ENCODE measurements at places on chromosomes 7 and 10. TPM values are rescaled to one million over a fixed set of nuclear protein-coding genes. Genes with fewer than 3 reads are reported as not detected.

The CREB5 gene
- 9.0 TPM for total RNA-seq

DNA sequence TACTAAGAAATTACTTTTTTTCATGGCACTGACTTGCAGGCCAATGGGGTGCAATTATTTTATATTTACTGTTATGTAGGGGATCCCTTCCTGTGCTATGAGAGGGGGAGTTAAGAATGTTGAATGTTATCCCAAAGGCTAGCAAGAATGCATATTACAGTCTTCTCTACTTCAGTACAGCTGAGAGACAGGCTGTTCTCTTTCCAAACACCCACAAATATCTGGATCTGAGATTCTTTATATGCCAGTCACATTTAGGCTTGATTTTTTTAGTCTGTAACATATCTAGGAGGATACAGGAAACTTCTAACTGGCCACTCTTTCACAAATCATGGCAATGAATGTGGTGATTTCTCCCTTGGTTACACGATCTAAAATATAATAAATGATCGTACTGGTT lies 266.4 kb upstream of the FZD8 start:
- no peaks in the 10 kb centered on the region for H3K27me3 ChIP-seq
- H3K27ac ChIP-seq, result no peak overlapping the region
- H3K36me3 ChIP-seq, result no peaks in the 10 kb centered on the region
- no peaks in the 10 kb centered on the region for H3K4me1 ChIP-seq

The BEND7 gene
- 41.7 TPM for total RNA-seq

- H3K4me1 ChIP-seq, result no peaks in the 10 kb centered on the region
- no peak overlapping the region for H3K4me3 ChIP-seq
- H3K27ac ChIP-seq, result no peak overlapping the region
- H3K27me3 ChIP-seq, result no peaks in the 10 kb centered on the region
These were observed 196.5 kb downstream of the PHF14 start for GRCh38 chr7:11170175-11170574.

GRCh38 chr7:5214641-5215040 lies 24.6 kb downstream of the WIPI2 start:
- H3K4me1 ChIP-seq, result peaks cover 7% of the 10 kb centered on the region
- no peak overlapping the region for H3K27ac ChIP-seq
- H3K4me3 ChIP-seq, result no peak overlapping the region
- no peaks in the 10 kb centered on the region for H3K27me3 ChIP-seq
- no peak for DNase-seq

GRCh38 chr7:64876792-64877713 lies 26.0 kb upstream of the ZNF273 start:
- H3K4me3 ChIP-seq, result peak overlapping the region; percentile 6
- no peaks in the 10 kb centered on the region for H3K36me3 ChIP-seq
- H3K4me1 ChIP-seq, result no peaks in the 10 kb centered on the region
- no peak overlapping the region for H3K27ac ChIP-seq

The WEE2 gene
- total RNA-seq, result 0.78 TPM

GRCh38 chr7:92325173-92325572 lies 79.4 kb downstream of the ANKIB1 start:
- no peaks in the 10 kb centered on the region for H3K4me1 ChIP-seq
- H3K4me3 ChIP-seq, result no peak overlapping the region
- no peaks in the 10 kb centered on the region for H3K36me3 ChIP-seq
- no peak for DNase-seq
- no peak overlapping the region for H3K27ac ChIP-seq
- no peaks in the 10 kb centered on the region for H3K27me3 ChIP-seq

The ANKRD26 gene
- total RNA-seq, result 6.4 TPM

DNA sequence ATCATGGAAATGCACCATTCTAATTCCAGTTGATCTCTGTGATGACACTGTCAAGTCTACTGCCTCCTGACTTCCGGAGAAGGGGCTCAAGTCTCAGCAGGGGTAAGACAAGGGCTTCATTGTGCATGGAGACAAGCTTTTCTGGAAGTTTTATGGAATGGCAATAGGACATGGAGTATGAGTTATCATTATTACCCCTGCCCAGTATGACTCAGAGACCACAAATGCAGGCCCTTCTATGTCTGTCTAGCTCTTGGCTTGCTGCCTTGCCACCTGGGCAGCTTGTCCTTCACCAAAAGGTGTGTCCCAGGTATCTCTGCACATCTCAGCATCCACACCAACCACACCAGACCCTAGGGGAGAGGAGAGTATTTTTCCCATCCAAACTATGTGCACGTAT lies 34.9 kb upstream of the KIAA1217 start:
- no peak for DNase-seq
- no peaks in the 10 kb centered on the region for H3K4me1 ChIP-seq
- no peaks in the 10 kb centered on the region for H3K36me3 ChIP-seq
- no peaks in the 10 kb centered on the region for H3K27me3 ChIP-seq

The SLC26A3 gene
- not detected for total RNA-seq

GRCh38 chr10:22931948-22932347 lies 4.1 kb downstream of the ARMC3 start:
- no peak overlapping the region for H3K4me3 ChIP-seq
- no peaks in the 10 kb centered on the region for H3K36me3 ChIP-seq
- H3K4me1 ChIP-seq, result no peaks in the 10 kb centered on the region
- H3K27me3 ChIP-seq, result no peaks in the 10 kb centered on the region
- H3K27ac ChIP-seq, result no peak overlapping the region
- no peak for DNase-seq

- no peaks in the 10 kb centered on the region for H3K4me1 ChIP-seq
- no peak overlapping the region for H3K4me3 ChIP-seq
- DNase-seq, result no peak
- no peak overlapping the region for H3K27ac ChIP-seq
- no peaks in the 10 kb centered on the region for H3K27me3 ChIP-seq
These were observed 69.5 kb downstream of the CACNA2D1 start for GRCh38 chr7:82373926-82374635.

- no peak overlapping the region for H3K4me3 ChIP-seq
- peak; percentile 57 for DNase-seq
- H3K27me3 ChIP-seq, result no peaks in the 10 kb centered on the region
- no peaks in the 10 kb centered on the region for H3K36me3 ChIP-seq
- H3K27ac ChIP-seq, result no peak overlapping the region
These were observed 94.9 kb downstream of the GPR26 start for GRCh38 chr10:123761038-123761428.

DNA sequence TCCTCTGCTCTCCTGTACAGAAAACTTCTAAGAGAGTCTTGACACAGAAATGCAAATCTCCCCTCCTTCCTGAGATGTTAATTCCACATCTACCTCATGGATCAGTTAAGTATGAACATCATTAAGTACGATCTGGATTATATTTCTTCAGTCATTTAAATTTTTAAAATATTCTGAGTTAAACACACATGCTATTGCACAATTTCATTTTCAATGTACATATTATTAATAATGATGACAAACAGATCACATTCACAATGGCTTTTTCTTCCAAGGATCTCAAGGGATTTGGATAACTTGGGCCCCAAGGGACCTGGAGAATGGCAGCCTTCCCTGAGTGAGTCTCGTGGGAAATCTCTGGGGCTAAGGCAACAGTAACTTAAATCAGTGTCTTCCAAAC lies 16.2 kb downstream of the BEND7 start:
- no peaks in the 10 kb centered on the region for H3K27me3 ChIP-seq
- H3K27ac ChIP-seq, result no peak overlapping the region
- H3K4me3 ChIP-seq, result no peak overlapping the region

- no peaks in the 10 kb centered on the region for H3K36me3 ChIP-seq
- no peaks in the 10 kb centered on the region for H3K27me3 ChIP-seq
- no peak overlapping the region for H3K27ac ChIP-seq
- DNase-seq, result no peak
- H3K4me3 ChIP-seq, result no peak overlapping the region
- H3K4me1 ChIP-seq, result no peaks in the 10 kb centered on the region
These were observed 63.6 kb upstream of the SFMBT2 start for GRCh38 chr10:7474388-7474787.

DNA sequence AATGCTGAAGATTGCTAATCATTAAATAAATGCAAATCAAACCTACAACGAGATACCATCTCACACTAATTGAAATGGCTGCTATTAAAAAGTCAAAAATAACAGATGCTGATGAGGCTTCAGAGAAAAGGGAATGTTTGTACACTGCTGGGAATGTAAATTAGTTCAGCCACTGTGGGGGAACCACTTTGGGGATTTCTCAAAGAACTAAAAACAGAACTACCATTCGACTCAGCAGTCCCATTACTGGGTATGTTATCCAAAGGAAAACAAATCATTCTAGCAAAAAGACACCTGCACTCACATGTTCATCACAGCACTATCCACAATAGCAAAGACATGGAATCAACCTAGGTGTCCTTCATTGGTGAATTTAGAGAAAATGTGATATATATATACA lies 379.0 kb upstream of the CNTNAP2 start:
- no peak overlapping the region for H3K4me3 ChIP-seq
- H3K27me3 ChIP-seq, result no peaks in the 10 kb centered on the region
- no peak overlapping the region for H3K27ac ChIP-seq

The LEP gene
- not detected for total RNA-seq

DNA sequence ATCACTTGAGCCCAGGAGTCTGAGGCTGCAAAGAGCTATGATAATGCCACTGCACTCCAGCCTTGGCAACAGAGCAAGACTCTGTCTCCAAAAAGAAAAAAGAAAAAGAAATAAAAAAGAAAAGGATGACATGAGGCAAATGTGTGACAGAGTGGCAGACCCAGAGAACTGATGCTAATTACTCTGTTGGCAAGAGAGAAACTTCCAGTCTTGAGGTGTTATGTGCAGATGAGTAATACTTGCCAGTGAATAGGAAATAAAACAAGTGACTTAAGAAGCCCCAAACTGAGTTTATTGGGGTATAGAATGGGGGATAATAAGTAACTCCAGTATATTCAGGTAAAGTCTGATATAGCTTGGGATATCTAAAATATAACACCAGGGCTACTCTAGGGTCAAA lies 9.5 kb upstream of the ANXA7 start:
- no peak overlapping the region for H3K4me3 ChIP-seq
- DNase-seq, result no peak
- H3K36me3 ChIP-seq, result peaks cover 4% of the 10 kb centered on the region
- H3K27ac ChIP-seq, result no peak overlapping the region
- no peaks in the 10 kb centered on the region for H3K27me3 ChIP-seq

The ST7 gene
- 90.4 TPM for total RNA-seq

The DENND2A gene
- total RNA-seq, result 13.6 TPM

DNA sequence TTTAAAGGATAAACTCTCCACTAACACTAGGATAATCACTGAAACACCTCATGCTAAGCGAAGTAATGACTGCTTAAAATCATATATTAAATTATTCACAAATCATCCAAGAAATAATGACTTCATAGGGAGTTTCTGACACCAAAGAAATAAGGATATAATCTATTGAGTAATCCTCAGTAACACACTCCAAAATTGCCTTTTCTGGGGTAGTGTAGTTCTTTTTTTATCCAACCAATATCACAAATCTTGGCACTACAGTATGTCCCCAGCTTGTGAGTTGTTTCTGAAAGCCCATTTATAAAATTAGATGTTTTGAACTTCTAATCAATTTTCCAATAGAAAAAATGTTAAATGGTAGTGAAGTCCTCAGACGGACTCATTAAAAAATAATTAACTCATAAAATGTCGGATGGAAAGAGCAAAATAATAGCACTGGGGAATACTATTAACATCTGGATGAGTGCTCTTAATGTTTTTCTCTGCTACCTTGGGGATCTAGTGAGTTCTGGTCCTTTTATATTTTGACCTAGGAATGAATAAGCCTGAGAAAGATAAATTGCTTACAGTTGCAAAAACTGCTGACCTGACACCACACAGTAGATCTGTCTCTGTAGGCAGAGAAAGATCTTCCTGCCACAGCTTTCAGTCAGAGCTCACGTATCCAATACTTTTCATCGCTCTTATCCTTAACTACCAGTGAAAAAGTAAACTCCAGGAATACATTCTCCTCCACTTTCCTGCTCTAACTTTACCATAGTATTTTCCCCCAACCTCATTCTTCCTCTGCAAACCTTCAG lies 618.5 kb upstream of the ANKRD30A start:
- H3K27me3 ChIP-seq, result no peaks in the 10 kb centered on the region
- H3K27ac ChIP-seq, result no peak overlapping the region
- no peak for DNase-seq
- no peaks in the 10 kb centered on the region for H3K4me1 ChIP-seq
- no peak overlapping the region for H3K4me3 ChIP-seq

Data from upper lobe of left lung (tissue), 6 donors.